ENCODE measurements at places on chromosomes 13 and 19. TPM values are rescaled to one million over a fixed set of nuclear protein-coding genes. Genes with fewer than 3 reads are reported as not detected.

PSG2 gene
- not detected for total RNA-seq

MAG gene
- total RNA-seq, result 45.0 TPM

CALR3 gene
- total RNA-seq, result not detected

ZNF506 gene
- 25.0 TPM for total RNA-seq

ZIK1 gene
- total RNA-seq, result 4.5 TPM

ZNF99 gene
- total RNA-seq, result not detected

PNMA8B gene
- total RNA-seq, result 63.4 TPM

KLK7 gene
- not detected for total RNA-seq

FFAR2 gene
- total RNA-seq, result 0.29 TPM

CYP4F2 gene
- total RNA-seq, result not detected

EFNB2 gene
- 16.0 TPM for total RNA-seq

AP3D1 gene
- 115 TPM for total RNA-seq

NMRK2 gene
- not detected for total RNA-seq

MZF1 gene
- total RNA-seq, result 31.2 TPM

CLIP3 gene
- total RNA-seq, result 6.4 TPM

MYPOP gene
- 2.1 TPM for total RNA-seq

RNF17 gene
- total RNA-seq, result not detected

SPACA4 gene
- total RNA-seq, result not detected

CD79A gene
- 0.50 TPM for total RNA-seq

KIR2DL3 gene
- total RNA-seq, result not detected

FCER2 gene
- 0.42 TPM for total RNA-seq

ZNF723 gene
- total RNA-seq, result not detected

GNA15 gene
- 16.3 TPM for total RNA-seq

FUT1 gene
- total RNA-seq, result 3.3 TPM

KCNRG gene
- 2.8 TPM for total RNA-seq

ATP4B gene
- not detected for total RNA-seq

Measured in adrenal gland (tissue), 19 donors.